ENCODE measurements at places on chromosomes 11 and 22. TPM values are rescaled to one million over a fixed set of nuclear protein-coding genes. Genes with fewer than 3 reads are reported as not detected.

CHEK1 gene
- 16.6 TPM for total RNA-seq

MUC2 gene
- not detected for total RNA-seq

GUCY1A2 gene
- total RNA-seq = under 0.01 TPM

CHCHD10 gene
- 0.88 TPM for total RNA-seq

NFAM1 gene
- total RNA-seq = under 0.01 TPM

DNA sequence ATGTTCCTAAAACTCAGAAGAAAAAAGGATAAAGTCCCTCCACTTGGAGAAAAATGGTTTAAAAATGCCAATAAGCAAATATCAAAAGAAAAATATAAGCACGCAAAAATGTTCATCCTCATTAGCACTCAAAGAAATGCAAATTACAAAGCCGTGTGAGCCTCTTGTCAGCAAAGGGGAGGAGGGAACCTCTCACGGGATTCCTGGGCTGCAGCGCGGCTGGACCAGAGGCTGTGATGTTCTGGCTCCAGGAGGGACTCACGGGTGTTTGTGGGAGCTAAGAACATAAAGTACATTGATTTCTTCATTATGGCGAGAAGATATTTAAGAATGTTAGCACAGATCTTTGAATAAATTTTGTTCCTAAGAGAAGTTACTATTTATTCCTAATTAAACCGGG is 1451.2 kb downstream of the BRD1 start:
- peak; percentile 22 for DNase-seq
- H3K4me3 ChIP-seq = no peak overlapping the region
- H3K36me3 ChIP-seq = no peaks in the 10 kb centered on the region
- no peaks in the 10 kb centered on the region for H3K27me3 ChIP-seq
- H3K4me1 ChIP-seq = no peaks in the 10 kb centered on the region

DNA sequence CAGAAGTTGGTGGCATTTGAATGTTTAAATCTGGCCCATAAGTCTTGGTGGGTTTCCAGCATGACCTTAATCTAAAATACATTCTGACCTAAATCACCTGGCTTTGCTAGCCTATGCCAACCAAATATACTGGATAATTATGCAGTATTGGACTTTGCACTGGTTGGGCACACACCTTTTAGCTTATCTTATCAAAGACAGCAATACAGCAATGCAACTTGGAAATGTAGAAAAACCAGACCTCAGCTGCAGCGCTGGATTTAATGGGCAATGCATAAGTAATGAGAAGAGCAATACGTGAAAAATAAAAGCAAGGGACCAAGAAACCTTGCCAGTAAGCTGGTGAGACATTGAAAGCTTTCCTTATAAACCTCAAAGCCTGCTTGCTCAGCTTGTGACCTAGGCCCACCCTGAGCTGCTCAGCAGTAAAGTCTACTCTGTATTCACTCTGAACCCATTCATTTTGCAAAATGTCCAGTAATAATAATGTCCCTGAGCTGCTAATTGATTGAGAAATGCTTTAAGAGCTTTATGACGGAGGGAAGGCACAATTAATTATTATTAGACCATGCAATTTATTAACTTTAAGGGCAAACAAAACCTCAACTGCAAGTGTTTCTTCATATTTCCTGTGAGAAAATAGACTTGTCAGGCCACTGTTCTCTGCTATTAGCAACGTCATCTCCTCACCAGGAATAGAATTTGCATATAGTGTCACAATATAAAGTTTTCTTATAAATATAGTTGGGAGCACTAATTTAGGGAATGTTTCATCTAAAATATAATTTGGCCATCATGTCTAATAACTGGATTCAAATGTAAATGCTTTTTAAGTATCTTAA is 49.4 kb upstream of the CEP295 start:
- H3K4me3 ChIP-seq = no peak overlapping the region
- H3K27me3 ChIP-seq = no peaks in the 10 kb centered on the region
- no peaks in the 10 kb centered on the region for H3K36me3 ChIP-seq
- no peaks in the 10 kb centered on the region for H3K4me1 ChIP-seq
- no peak overlapping the region for H3K27ac ChIP-seq

DNA sequence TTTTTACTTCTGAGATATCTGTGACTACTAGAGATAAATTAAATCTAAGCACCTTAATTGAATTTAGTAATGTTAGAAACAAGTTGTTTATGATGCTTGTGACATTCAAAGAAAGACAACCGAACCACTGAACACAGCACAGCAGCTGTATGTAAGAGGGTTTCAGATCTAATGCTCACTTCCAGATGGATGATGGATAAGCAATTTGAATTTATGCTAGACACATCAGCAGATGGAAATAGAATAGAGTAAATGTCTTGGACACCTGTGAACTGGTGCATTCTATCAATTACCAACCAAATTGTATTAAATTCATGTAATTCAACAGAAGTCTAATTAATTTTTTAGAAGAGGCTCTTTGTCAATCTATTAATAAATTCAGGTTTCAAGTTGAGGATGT is 306.3 kb downstream of the CNTN5 start:
- no peak overlapping the region for H3K27ac ChIP-seq
- no peak for DNase-seq
- H3K4me1 ChIP-seq = no peaks in the 10 kb centered on the region
- no peak overlapping the region for H3K4me3 ChIP-seq
- no peaks in the 10 kb centered on the region for H3K27me3 ChIP-seq

- H3K4me1 ChIP-seq = no peaks in the 10 kb centered on the region
- no peaks in the 10 kb centered on the region for H3K36me3 ChIP-seq
- H3K27me3 ChIP-seq = no peaks in the 10 kb centered on the region
- no peak for DNase-seq
- H3K27ac ChIP-seq = no peak overlapping the region
These were observed 44.8 kb upstream of the OR9Q1 start for GRCh38 chr11:57978686-57979531.

- H3K4me3 ChIP-seq = no peak overlapping the region
- no peak for DNase-seq
- no peaks in the 10 kb centered on the region for H3K36me3 ChIP-seq
- no peaks in the 10 kb centered on the region for H3K4me1 ChIP-seq
- H3K27me3 ChIP-seq = no peaks in the 10 kb centered on the region
These were observed 32.2 kb upstream of the GRIA4 start for GRCh38 chr11:105577641-105578040.

- no peaks in the 10 kb centered on the region for H3K27me3 ChIP-seq
- DNase-seq = no peak
These were observed 37.5 kb upstream of the TSKU start for GRCh38 chr11:76745561-76746207.

GRCh38 chr11:23078289-23078971 is 218.2 kb upstream of the CCDC179 start:
- no peak overlapping the region for H3K27ac ChIP-seq
- peak; percentile 8 for DNase-seq
- H3K36me3 ChIP-seq = no peaks in the 10 kb centered on the region
- H3K4me1 ChIP-seq = no peaks in the 10 kb centered on the region
- no peak overlapping the region for H3K4me3 ChIP-seq

DNA sequence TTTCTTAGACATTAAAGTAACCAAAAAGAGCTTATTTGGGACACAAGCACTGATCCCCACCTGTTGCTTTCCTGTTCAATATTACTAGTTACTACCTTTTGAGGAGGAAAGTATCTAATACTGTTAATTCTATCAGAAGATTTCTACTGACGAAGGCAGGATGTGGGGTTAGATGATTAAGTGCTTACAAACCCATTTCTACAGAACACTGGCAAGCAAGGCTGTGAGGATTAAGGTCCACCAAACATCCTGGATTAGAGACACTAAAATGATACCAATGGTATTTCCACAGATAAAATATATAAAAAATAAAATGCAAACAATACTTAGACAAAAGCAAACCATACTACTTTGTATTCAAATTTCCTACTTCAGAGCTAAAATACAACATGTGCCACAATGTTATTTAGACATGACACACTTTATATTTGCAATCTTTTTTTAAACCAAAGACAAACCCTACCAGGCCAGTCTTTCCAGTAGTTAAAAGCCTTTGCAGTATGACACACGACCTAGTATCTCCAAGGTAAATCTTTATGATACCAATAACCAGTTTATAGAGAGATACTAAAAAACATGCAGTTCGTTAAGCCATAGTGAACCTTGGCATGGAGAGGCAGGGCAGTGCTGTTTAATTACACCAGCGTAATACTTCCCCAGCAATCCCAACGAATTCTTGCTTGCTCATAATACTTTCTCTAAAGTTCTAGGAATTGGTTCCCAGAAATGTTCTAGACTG is 71.2 kb upstream of the TP53AIP1 start:
- no peak overlapping the region for H3K27ac ChIP-seq
- no peaks in the 10 kb centered on the region for H3K4me1 ChIP-seq
- no peaks in the 10 kb centered on the region for H3K27me3 ChIP-seq
- H3K4me3 ChIP-seq = no peak overlapping the region
- no peaks in the 10 kb centered on the region for H3K36me3 ChIP-seq

All from osteoblast (primary cell).